ENCODE measurements at places on chromosomes 12 and 14.

GRCh38 chr14:53389202-53389601 lies 236.1 kb upstream of the DDHD1 start:
- DNase-seq: no peak

GRCh38 chr12:106171117-106171750 lies 32.5 kb upstream of the NUAK1 start:
- no peak for DNase-seq

DNA sequence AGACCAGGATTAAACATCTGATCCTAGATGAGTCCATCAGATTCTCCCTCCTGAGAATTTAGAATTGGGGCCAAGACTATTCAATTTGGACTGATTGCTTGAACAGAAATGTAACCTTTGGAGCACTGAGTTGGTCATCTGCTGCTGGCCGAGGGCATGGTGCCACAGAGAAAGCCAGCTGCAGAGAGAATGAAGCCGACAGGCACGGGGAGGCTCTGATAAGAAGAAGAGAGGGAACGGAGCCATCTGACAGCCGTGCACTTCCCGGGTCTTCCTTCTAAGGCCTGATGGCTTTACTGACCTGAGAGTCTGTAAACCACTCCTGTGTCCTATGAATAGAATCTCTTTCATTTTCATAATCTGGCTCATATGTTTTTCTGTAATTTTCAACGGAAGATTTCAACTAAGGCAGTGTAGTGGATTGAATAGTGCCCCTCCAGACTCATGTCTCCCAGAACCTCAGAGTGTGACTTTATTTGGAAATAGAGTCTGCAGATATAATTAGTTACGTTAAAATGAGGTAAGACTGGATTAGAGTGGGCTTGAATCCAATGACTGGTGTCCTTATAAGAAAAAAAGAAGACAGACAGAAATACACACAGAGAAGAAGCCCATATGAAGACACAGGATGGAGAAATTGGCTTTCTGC lies 39.1 kb upstream of the FRS2 start:
- DNase-seq: no peak

- peak; percentile 58 for DNase-seq
These were observed 47.9 kb downstream of the GALC start for GRCh38 chr14:87944987-87945604.

- no peak for DNase-seq
These were observed 16.7 kb downstream of the CDK2AP1 start for GRCh38 chr12:123254853-123255446.

GRCh38 chr14:74257078-74257940 lies 18.1 kb downstream of the VSX2 start:
- DNase-seq: peak; percentile 64

GRCh38 chr12:66268562-66268961 lies 33.7 kb upstream of the HELB start:
- peak; percentile 57 for DNase-seq

GRCh38 chr14:43207189-43207588 lies 1299.9 kb downstream of the FSCB start:
- DNase-seq: no peak

DNA sequence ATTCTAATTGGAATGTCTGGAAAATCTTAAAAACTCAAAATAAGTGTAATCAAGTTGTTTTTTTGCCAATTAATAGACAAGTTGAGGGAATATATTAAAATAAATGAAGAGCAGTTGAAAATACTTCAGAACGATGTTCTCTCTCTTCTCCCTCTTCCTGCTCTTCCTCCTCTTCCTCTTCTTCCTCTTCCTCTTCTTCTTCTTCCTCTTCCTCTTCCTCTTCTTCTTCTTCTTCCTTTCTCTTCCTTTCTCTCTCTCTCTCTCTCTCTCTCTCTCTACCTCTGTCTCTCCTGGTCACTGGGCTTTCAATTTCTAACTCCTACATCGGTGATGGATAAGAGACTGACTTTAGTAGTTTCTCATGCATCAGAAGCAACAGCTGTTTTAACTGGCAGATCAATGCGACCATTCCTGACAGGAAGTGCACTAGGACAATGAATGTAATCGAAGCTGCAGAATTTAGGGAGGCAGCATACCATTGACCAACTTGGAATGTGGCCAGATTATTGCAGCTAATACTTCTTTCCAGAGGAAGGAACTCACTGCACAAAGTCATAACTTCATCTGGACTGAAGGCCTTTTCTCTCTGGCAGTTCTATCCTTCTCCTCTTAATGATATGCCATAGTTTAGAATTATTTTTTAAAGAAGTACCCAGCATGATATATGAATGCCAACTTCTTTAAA lies 13.8 kb upstream of the TMTC2 start:
- no peak for DNase-seq

- DNase-seq: no peak
These were observed 40.3 kb downstream of the IFNG start for GRCh38 chr12:68119250-68119649.

DNA sequence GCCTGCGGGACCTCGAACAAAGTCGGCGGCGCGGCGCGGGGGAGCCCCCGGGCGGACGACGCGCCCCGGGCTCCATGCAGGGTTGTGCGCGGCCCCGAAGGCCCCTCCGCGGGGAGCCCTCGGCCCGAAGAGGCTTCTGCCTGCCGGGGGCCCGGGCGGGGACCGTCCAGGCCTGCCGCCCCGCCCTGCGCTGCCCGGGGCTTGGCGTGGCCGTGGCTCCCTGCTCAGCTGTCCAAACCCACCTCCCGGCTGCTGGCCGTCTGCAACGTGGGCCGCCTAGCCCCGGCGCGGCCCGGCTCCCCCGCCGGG lies 670 bp downstream of the DYRK2 start:
- DNase-seq: no peak

GRCh38 chr12:52847335-52848102 lies 1.3 kb downstream of the KRT78 start:
- DNase-seq: no peak

DNA sequence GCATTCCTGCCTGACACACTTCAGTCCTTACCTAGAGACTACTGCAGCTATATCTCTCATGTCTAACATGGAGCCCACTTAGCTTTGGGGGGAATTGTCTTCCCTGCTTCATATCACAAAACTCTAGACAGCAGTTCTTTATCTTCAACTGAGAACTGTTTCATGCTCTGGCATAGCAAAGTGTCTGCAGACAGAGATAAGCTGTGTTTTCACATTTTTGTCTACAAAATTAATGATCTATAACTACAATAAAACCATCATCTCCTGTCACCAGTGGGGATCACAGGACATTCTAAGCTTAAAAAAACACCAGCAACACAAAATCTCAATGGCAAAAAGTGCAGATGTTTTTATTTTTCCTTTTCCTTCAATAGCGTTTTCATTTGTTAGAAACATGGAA lies 137.1 kb upstream of the VRK1 start:
- peak; percentile 3 for DNase-seq

- DNase-seq: no peak
These were observed at the start of gene OR4K17 for GRCh38 chr14:20110438-20110837. Gene OR4K17, plus strand, starts transcription at chr14:20110739. Its CDS starts 6,761 bp downstream, at chr14:20117500.

- DNase-seq: no peak
These were observed 40.8 kb downstream of the GALNT16 start for GRCh38 chr14:69300601-69301221.

DNA sequence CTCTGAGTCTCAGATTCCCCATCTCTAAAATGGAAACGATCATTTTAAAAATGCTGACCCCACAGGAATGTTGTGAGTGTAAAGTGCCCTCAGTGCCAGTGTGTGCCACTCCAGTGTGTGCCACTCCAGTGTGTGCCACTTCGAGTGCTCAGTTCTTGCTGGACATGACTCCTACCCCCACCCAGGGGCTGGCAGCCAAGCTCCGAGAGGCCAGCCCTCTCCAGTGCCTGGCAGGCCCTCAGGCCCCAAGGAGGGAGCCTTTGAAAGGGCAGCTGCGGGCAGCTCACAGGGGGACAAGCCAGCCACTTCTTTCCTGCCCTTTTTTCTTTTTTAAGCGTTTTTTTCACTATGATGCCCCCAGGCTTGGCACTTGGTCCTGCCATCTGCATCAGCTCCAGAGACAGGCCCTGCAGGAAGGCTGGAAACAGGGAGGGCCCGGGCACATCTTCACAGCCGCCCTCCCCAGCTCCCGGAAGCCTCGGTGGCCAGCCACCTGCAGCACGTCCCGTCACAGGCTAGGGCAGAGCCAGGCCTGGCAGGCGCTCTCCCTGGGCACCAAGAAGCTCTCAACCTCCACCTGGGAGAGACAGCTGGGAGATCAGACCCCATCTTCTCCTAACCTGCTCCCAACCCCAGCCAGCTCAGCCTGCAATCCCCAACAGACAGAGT lies 29.8 kb downstream of the NCOR2 start:
- DNase-seq: no peak

GRCh38 chr12:104938371-104938770 lies 19.7 kb downstream of the SLC41A2 start:
- no peak for DNase-seq
